GM20000 (cell line): ENCODE measurements at places on chromosomes 5 and 9.

GRCh38 chr9:96109680-96110351 is 192.2 kb downstream of the HSD17B3 start:
- DNase-seq: no peak

DNA sequence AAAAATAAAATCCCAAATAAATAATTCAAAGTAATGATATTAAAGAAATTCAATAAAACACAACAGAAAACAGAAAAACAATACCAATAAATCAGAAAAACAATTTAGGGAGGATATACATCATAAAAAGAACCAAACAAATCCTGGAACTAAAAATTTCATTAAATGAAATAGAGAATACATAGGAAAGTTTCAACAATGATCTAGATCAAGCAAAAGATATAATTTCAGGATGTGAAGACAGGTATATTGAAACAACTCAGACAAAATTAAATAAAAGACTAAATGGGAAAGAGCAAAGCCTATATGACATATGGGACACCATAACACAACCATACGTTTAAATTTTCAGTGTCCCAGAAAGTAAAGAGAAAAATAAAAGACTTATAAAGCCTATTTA is 85.1 kb upstream of the GHR start:
- DNase-seq: no peak

DNA sequence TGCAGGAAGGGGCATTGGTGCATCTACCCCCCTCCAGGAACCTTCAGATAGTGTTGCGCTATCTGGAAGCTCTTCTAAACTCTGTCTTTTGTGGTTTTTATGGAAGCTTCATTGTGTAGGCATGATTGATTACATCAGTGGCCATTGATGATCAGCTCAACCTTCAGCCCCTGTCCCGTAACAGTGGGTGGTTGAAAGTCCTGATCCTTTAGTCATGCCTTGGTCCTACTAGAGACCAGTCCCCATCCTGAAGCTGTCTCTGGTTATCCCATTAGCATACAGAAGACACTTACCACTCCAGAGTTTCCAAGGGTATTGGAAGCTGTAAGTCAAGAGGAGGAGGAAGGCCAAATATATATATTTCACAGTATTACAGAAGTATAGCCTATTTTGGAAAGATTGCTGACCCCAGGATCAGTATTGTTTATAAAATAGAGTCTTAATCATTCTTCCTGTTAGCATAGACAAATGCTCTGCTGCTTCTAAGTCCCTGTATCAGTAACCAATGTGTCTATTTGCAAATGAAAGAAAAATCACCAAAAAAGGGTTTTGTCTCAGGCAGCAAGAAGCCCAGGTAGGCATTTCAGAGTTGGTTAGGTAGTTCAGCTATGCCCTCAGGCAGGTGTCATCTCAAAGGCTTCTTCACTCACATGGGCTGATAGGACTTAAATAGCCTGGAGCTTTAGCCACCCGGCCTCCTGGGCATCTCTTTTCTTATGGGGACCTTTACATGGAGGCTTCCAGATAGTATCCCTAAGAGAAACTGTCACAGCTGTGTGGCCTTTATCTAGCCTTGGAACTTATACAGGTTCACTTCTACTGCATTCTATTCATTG is 41.6 kb downstream of the SPIN1 start:
- no peak for DNase-seq

- DNase-seq: peak; percentile 45
Measured at GRCh38 chr5:31993165-31993961, 180.8 kb downstream of the GOLPH3 start.

GRCh38 chr9:34990908-34991606 is 1.5 kb downstream of the DNAJB5 start:
- DNase-seq: no peak

GRCh38 chr9:70085241-70085640 is 41.6 kb downstream of the MAMDC2 start:
- DNase-seq: no peak

DNA sequence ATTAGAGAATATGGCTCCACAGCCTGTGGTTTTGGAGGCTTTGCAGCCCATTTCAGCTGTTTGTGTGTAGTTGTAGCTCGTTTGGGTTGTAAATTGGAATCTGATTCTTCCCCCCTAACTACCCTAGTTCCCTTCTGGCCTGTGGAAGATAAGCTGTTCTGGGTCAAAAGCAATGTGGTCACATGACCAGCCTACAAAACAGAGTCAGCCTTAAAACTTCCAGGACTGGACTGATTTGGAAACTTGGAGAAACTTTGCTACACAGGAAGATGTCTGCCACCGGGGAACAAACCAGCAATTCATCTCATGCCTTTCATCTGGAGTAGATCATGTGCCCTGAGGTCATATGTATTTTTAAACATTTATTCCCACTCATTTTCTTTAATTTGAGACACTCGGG is 83.8 kb downstream of the DAPK1 start:
- DNase-seq: no peak

DNA sequence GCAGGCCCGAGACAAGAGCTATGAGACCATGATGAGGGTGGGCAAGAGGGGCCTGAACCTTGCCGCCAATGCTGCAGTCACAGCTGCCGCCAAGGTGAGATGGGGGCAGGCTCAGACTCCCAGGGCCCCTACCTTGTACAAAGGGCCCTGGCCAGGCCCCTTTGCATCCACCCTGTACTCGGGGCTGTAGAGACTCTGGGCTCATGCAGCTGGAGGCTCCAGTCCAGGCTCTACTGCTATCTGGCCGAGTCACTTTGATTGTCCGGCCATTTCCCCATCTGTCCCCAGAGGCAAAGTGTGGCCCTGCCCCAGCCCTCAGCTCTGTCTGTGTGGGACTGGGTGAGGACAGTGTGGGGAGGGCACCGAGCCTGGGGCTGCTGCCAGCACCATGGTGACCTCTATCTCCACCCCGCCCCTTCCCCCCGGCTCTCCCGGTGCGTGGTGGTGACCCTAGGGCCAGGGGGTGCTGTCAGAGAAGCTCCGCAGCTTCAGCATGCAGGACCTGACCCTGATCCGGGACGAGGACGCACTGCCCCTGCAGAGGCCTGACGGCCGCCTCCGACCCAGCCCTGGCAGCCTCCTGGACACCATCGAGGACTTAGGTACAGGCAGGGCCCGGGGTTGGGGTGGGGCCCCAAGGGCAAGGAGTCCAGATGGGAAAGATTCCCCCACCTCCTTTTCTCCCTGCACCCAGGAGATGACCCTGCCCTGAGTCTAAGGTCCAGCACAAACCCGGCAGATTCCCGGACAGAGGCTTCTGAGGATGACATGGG is 6.1 kb downstream of the REEP2 start:
- no peak for DNase-seq
